ENCODE measurements at places on chromosomes 2 and 18.

DNA sequence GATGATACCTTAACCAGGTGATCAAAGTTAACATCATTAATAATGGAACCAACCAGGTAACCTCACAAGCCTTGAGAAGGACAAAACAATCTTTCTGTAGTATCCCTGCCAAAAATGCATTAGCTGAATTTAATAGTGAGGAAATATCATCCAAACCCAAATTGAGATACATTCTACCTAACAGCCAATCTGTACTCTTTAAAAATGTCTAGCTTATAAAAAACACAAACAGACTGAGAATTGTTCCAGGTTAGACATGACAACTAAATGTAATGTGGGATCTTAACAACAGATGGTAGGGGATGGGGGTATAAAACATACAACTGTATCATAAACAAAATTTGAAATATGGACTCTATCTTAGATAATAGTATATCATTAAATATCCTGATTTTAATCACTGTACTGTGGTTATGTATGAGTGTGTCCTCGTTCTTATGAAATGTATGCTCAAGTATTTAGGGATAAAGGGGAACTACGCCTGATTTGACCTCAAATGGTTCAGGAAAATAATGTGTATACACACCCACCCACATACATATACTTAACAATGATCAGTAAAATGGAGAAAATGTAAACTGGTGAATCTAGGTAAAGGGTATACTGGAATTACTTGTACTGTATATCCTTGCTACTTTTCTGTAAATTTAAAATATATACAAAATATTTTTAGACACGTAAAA is 1.7 kb downstream of the FANCL start:
- no peak for DNase-seq

DNA sequence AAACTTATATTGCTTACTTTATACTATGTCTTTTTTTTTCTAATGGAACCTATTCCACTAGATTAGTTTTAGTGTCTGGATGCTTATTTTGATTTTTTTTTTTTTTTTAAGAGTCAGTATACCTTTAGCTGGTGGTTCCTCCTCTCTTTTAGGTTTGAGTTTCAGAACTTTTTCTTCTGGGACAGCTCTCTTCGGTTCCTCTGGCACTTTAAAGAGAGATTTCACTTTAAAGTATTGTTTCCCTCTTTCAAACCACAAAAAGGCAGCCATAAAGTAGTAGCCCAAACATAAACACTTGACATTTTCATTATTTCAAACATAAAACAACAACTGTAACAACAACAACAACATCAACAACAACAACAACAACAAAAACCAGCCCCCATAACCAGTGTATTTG is 123.3 kb downstream of the TTN start:
- DNase-seq: no peak

- DNase-seq: no peak
Measured at GRCh38 chr18:38557006-38557405, 991.4 kb upstream of the CELF4 start.

DNA sequence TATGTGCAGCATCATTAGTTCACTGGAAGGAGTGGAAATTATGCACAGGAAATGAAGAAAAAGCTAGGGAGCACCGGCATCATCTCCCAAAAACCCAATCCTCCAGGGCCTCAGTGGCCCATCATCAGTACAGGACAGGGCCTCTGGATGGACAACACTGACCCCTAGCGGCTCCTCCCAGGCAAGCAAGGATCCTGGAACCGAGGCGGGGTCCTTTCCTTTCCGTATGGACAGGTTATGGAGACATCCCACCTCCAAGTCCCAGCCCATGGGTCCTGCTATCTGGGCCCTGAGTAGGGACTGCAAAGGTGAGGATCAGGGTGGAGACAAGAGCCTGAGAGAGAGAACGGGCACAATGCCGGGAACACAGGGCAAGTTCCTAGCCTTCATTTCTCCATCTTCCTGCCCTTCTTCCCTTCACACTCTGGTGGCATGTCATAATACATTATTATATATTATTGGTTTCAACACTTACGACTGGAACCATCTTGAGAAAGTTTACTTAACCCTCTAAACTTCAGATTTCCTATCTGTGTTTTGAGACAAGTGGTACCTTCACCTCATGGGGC is 68.2 kb downstream of the ZNF516 start:
- DNase-seq: no peak

- DNase-seq: no peak
Measured at GRCh38 chr2:132566379-132566778, 103.6 kb downstream of the LYPD1 start.

Data from thoracic aorta (tissue), 2 donors.